ENCODE measurements at places on chromosomes 3 and 15.

- no peak for DNase-seq
Observed at GRCh38 chr3:128368626-128369025, 98.1 kb downstream of the DNAJB8 start.

GRCh38 chr3:122353215-122353614 lies 28.2 kb downstream of the CSTA start:
- DNase-seq: no peak

- DNase-seq: no peak
Observed at GRCh38 chr3:69692761-69693160, 46.5 kb upstream of the MITF start.

DNA sequence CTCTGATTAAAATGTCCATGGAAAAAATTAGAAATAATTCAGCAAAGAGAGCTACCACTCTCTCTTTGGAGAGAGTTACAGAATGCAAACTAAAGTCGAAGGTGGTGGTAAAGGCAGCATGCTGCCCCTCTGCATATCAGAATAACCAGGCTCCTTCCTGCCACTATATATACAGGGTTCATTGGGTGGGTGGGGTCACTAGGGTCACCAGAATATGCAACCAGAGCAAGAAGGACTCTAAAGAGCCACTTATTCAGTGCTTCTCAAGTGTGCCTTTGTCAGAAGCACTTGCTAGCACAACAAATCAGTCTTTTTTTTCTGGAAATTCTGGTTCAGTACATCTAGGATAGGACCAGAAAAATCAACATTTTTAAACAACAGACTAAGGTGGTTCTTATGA lies 70.0 kb downstream of the MTHFS start:
- no peak for DNase-seq

DNA sequence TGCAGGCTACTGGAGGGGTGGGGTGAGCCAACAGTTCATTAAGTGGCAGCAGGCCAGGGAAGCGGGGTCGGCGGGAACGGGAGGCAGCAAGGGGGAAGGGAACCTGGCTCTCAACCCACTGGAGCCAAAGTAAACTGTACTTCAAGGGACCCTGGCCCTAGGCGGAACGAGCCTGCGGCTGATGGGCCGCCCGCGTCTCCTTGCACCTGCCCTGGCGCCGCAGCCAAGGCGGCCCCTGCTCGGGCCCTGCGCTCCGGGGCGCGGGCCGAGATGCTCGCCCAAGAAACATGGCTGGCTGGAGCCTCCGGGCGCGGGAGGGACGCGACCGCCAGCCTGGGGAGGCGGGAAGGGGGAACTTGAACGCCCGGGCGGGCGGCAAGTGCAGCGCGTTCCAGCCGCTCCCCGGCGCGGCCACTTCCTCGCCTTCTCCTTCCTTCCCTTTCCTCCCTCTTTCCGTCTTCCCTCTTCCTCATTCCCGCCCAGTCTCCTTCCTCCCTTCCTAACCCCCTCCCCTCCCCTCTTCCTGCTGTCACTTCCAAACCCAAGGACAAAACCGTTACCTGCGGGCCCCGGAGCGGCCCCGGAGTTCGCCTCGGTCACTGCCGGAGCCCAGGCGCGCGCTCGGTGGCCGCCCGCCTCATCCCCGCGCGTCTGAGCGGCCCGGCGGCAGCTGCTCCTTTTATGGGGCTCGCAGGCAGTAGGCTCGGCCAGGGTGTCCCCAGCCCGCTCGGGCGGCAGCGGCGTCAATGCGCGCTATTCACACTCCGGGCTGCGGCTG lies 489.7 kb downstream of the MAGI1 start:
- no peak for DNase-seq

- DNase-seq: no peak
Observed at GRCh38 chr15:64017591-64018163, 28.6 kb downstream of the DAPK2 start.

GRCh38 chr3:122496508-122496907 lies 18.2 kb downstream of the KPNA1 start:
- no peak for DNase-seq
